ENCODE measurements at places on chromosomes 1 and 21.

GRCh38 chr1:17630048-17630830, 90.7 kb downstream of the ARHGEF10L start:
- peak; percentile 31 for DNase-seq

- no peak for DNase-seq
These were observed 87.0 kb downstream of the C4BPA start for GRCh38 chr1:207191061-207191460.

- no peak for DNase-seq
These were observed 14.3 kb upstream of the MED18 start for GRCh38 chr1:28314547-28314941.

DNA sequence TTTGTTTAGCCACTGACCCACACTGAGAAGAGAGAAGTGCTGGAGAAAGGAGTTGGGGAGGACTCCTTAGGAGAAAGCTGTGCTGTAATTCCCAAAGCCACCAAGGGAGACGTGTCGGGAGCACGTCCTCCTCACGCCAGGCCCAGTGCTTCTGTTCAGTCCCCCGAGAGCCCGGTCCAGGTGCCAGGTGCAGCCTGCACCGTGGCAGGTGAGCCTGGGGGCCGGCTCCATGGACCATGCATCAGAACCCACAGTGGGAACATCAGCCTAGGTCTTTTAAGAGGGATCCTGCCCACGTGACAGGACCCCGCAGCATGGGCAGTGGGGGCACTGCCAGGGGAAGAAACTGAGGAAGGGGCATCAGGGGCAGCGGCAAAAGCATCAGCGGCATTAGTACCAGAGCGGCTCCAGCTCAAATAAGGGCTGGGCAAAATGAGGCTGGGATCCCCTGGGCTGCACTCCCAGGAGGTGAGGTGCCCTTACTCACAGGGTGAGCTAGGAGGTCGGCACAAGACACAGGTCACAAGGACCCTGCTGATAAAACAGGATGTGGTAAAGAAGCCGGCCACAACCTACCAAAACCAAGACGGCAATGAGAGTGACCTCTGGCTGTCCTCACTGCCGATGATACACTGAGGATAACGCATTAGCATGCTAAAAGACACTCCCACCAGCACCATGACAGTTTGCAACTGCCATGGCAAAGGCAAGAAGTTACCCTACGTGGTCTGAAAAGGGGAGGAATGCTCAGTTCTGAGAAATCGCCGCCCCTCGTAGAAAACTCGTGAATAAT, 24.6 kb upstream of the PRDM15 start:
- DNase-seq, result no peak

GRCh38 chr1:177255411-177255810, 84.7 kb downstream of the BRINP2 start:
- peak; percentile 45 for DNase-seq

GRCh38 chr1:12447307-12447706, 170.7 kb downstream of the DHRS3 start:
- peak; percentile 89 for DNase-seq

DNA sequence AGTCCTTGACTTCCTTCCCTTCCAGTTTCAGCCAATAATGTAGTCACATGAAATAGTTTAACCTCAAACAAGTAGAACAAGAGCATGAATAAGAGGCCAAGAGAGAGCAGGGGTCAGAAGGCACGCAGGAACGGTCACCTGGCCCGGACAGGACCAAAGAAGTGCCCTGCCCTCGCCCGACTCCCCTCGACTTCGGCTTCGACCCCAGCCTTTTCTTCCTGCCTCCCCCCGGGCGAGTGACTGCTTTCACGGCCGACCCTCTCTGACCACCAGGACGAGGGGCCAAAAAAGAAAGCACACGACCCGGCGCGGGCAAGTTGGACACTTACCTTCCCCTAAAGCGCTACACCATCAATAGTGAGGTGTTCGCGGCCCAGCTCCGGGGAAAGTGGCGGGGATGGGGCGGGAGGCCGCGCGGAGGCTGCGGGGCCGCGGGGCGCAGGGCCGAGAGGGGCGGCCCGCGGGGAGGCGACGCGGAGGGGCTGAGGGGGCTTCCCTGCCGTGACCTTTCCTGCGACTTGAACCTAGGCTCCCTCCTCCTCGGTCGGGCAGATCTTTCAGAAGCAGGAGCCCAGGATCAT, 519 bp downstream of the RERE start:
- DNase-seq, result no peak

- no peak for DNase-seq
These were observed 128.6 kb downstream of the RIPK4 start for GRCh38 chr21:41638201-41638790.

DNA sequence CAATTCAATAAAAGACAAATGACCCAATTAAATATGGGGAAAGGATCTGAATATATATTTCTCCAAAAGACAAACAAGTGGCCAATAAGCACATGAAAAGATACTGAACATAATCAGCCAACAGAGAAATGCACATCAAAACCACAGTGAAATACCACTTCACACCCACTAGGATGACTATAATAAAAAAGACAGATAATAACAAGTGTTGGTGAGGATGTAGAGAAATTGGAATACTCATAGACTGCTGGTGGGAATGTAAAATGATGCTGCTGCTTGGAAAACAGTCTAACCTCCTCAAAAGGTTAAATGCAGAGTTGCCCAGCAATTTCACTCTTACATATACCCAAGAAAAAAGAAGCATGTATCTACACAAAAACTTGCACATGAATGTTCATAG, 48.9 kb downstream of the PIK3R3 start:
- DNase-seq, result no peak

- peak; percentile 89 for DNase-seq
These were observed 102.3 kb downstream of the LACTBL1 start for GRCh38 chr1:22870201-22870871.

DNA sequence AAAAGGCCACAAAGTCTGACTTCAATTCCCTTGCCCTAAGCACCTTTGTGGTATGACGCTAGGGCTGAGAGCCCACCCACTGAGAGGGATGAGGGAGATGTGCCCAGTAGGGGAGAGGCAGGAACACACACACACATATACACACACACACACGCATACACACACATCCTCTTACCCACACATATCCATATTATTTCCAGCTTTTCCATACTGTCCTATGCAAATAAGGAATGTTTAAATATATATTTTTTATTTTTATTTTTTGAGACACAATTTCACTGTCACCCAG, 3.0 kb downstream of the RAB25 start:
- DNase-seq, result no peak

DNA sequence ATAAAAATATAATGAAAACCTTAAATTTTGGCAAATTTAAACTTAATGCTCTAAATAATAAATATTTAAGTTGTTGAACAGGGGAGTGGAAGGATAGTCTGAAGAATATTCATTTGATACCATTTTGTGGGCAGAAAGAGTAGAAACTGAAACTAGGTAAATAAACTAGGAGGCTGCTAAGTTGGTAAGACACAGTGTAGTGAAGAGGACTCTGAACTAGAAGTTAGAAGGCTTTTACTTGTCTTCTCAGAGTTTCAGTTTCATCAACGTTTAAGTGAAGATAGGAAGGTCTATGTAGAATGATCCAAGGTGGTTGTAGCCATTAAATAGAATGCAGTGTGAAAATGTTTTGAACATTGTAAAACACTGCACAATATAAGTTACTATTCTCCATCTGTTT, 516.9 kb downstream of the AMY1C start:
- no peak for DNase-seq

DNA sequence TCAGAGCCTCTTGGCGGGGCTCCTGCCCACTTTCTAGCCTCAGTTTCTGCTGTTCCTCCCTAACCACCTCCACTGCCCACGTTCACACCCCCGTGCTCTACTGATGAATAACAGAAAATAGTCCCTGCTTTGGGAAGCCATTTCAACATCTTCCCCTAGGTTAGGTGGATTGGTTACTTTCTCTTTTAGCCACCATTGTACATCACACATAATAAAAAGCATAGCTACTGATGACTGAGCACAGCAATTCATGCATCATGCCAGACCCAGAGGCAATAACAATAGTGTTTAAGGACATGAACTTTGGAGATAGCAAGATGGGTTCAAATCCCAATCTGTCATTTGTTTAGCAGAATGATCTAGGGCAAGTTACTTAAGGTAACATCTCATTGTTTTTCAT, 74.6 kb downstream of the COLGALT2 start:
- no peak for DNase-seq

GRCh38 chr21:45175326-45176095, 101.1 kb downstream of the ADARB1 start:
- DNase-seq, result no peak

DNA sequence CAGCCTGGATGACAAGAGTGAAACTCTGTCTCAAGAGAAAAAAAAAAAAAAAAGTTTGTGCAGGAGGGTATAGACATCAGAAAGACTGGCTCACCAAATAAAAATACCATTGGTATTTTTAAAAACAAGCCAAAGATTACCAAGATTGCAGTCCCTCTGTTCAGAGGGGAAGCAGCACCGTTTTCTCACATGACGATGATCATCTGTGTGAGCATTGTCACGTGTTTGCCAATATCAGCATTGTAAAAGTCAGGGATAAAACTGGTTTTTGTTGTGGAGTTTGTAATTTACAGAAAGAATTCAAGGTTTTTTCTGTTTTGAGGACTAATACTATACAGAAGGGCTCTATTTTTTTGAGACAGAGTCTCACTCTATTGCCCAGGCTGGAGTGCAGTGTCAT, 26.5 kb downstream of the ZNF362 start:
- no peak for DNase-seq

DNA sequence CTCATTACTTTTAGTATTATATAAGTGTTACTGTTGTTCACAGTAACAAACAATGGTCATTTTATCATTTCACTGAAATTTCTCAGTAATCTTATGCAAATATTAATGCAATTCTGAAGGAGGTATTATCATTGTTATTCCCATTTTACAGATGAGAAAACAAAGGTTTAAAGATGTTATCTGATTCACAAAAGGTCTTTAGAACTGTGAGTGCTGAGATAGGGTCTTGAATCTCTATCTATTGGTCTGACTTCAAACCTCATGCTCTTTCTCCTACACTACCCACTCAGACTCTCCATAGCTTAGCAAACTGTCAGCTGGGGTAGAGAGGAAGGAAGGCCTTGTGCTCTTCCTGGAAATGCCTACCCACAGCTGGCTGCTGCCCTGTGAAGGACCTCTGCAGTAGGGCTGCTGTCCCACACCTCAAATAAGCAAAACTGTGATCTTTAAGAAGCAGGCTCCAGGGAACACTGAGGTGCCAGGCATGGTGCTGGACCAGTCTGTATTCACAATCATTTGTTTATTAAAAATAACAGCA, 6.2 kb upstream of the OSCP1 start:
- DNase-seq, result no peak

DNA sequence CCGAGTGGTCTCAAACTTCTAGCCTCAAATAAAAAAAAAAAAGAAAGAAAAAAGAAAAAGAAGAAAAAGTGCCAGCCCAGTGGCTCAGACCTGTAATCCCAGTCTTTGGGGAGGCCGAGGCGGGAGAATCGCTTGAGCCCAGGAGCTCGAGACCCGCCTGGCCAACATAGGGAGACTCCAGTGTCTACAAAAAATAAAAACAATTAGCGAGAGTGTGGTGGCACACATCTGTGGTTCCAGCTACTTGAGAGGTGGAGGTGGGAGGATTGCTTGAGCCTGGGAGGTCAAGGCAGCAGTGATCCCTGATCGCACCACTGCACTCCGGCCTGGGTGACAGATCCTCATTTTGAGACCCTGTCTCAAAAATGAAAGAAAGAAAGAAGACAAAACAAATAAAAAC, 1.4 kb upstream of the PTGFRN start:
- no peak for DNase-seq

DNA sequence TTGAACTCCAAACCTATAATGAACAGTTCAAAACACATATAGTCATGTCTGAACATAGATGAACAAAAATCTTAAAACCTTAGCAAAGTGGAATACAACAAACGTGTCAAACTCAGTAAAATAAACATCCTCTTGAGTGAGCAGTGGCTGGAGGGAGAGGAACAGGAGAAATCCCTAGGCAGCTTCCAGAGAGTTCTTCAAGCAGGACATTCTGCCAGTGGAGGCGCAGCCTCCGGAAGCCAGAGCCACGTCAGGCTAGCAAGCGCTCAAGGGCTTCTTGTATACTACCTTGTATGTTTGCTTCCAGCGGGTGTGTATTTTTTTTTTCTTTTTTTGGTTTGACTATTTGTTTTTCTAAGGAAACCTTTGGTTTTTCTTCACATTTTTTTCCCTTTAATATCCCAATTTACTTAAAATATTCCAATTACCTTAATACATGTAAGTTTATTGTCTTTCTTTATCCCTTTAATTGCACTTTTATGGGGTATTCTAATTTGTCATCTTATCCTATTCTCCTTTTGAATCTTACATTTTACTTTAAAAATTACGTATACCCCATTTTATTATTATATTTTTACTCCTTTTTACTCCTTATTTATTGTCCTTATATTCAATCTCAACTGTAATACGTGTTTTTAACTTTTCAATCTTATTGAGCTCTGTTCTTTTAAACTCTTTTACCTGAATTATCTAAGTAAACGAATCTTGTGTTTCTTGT, 42.0 kb downstream of the COLGALT2 start:
- no peak for DNase-seq

DNA sequence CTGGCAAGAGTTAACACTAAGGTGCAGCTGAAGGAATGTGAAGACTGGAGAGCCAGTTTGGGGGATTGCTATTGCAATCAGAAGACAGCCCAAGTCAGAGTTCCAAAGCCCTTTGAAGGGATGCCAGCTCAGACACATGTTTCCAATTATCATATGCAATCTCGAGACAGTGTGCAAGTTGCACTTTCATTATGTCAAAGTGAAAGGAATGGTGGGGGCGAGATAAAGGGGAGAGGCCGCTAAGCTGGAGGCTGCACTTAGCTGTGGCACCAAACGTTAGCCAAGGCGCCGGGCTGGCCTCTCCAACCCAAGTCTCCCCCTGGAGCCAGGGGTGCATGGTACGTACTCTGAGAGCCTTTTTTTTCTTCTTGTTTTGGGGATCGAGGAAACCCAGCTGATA, 58.0 kb downstream of the NGF start:
- DNase-seq, result no peak

- DNase-seq, result peak; percentile 77
These were observed at the start of gene PTGFRN for GRCh38 chr1:116909512-116910378. TSS of gene PTGFRN (plus strand) at chr1:116909916. CDS start at chr1:116910204, 288 bp downstream.

- DNase-seq, result no peak
These were observed 579.9 kb downstream of the DPYD start for GRCh38 chr1:97340951-97341350.

- DNase-seq, result no peak
These were observed 125.8 kb downstream of the XPR1 start for GRCh38 chr1:180757657-180758056.

DNA sequence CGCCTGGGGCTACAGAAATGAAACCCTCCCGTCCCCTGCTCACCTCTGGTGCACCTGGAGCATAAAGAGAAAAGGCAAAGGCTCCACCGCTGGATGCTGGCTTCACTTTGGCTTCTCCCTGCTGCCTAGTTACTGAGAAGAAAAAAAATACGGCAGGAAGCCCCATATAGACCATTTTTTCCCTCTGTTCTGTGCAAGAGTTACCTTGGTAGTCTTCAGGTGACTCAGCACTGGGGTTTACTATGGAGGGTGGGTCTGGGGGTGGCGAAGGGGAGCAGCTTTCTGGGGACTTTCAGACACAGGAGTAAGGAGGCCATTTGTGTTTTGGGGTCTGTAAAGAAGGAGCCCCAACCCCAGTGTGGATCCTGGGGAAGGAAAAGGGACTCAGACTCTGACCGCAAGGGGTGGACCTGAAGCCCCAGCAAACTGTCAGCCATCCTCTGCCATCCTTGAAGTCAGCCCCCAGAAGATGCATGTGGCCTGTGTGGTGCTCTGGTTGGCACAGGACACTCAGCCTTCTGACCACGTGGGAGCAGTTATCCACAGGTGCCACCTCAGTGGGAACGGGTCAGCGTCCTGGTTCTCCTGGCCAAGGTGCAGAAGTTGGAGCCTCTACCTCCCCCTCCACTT, 25.9 kb upstream of the EPS8L3 start:
- no peak for DNase-seq

GRCh38 chr1:42913426-42914091, 45.1 kb downstream of the SLC2A1 start:
- peak; percentile 36 for DNase-seq
